ENCODE measurements at places on chromosomes 5 and 9.

- DNase-seq: no peak
Observed at GRCh38 chr9:78669591-78669990, 372.7 kb downstream of the PSAT1 start.

DNA sequence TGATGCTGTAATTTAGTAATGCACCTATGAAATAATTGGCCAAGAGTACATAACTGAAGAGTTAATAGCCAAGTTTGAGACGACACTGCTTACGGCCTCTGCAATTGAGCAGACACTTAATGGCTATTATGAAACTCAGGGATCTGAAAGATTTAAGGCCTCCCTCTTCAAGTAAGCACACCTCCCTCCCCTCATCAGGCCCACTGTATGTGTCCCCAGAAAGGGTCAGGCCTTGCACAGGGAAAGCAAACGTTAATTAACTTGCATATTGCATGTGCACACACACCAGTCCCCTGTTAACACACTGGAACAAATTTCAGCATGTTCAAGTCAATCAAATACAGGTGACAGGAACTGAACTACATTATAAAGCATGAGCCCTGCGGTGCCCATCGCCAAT is 163.6 kb downstream of the SPOCK1 start:
- no peak for DNase-seq

DNA sequence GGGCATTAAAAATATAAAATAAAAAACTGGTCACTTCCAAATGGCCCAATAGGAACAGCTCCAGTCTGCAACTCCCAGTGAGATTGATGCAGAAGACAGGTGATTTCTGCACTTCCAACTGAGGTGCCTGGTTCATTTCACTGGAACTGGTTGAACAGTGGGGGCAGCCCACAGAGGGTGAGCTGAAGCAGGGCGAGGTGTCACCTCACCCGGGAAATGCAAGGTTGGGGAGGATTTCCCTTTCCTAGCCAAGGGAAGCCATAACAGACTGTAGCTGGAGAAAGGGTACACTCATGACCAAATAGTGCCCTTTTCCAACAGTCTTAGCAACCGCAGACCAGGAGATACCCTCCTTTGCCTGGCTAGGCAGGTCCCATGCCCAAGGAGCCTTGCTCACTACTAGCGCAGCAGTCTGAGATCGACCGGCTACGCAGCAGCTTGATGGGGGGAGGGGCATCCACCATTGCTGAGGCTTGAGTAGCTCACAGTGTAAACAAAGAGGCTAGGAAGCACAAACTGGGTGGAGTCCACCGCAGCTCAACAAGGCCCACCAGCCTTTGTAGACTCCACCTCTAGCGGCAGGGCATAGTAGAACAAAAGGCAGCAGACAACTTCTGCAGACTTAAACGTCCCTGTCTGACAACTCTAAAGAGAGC is 12.7 kb downstream of the RLN1 start:
- DNase-seq: no peak

DNA sequence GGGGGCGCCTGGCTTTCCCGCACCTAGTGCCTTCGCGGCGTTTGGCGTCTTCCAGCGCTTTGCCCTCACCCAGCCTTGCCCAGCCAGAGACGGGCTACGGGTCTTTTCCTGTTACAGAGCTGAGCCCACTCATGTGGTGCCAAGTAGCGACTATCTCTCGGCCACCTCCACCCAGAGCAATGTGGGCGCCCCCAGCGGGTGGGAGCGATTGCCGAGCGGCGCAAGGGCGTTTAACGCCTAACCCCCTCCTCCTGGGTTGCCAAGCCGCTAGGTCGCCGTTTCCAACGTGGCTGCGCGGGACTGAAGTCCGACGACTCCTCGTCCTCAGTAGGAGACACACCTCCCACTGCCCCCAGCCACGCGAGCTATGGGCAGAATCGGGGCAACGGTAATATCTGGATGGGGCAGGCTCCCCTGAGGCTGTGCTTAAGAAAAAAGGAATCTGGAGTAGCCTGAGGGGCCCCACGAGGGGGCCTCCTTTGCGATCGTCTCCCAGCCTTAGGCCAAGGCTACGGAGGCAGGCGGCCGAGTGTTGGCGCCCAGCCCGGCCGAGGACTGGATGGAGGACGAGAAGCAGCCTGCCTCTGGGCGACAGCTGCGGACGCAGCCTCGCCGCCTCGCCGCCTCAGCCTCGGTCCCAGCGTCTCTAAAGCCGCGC is 5.8 kb downstream of the TLX3 start:
- DNase-seq: no peak

DNA sequence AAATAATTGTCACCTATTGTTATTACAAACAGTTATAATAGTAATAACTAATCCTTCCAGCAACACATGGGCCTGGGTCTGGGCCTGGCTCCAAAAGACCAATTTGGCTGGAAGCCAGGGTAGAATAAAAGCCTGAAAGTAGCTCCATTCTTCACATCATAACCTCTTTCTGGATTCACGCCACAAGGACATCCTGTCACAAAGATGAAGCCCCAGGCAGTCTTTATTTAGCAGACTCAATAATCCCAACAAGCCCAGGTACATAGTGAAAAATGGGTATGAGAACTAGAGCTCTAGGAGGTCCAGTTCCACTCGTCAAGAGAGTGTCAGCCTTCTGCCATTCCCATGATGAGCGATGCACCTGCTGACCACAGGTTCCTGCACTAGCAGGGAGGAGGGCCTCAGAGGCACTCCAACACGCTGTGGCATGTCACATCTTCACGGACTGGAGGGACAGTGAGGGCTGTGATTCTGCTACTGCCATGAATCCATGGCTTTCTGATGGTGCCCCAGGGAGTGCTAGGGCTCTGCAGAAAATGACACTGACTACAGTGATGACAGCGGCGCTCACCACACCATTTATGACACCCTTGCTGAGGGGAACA is 124.9 kb downstream of the SPOCK1 start:
- DNase-seq: no peak

DNA sequence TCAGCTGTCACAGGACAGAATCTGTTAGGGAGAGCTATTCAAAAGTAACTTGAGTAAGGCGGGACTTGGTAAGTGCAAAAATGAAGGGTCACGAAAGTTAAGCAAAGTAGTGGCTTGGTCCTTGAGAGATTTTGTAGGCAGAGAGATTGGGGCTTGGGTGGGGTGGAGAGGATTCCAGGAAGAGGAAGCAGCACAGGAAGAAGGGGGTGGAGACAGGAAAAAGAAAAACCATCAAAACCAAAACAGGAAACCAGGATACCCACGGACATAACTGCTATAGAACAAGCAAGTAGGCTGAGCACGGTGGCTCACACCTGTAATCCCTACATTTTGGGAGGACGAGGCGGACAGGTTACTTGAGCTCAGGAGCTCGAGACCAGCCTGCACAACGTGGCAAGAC is 3.7 kb downstream of the ROPN1L start:
- no peak for DNase-seq

DNA sequence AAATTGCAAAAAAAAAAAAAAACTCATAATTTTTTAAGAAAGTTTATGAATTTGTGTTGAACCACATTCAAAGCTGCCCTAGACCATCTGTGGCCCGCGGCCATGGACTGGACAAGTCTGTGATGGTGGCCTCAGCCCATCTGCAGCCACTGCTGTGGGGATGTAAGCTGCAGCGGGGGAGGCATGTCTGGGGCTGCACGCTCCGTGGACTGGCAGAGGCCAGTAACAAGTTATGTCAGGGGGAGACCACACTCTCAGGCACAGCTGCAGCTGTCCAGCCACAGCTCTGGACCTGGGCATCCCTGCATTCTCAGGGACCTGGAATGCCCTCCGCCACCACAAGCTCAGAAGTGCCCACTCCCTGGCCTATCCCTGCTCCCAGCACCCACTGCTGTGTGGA is 1272.3 kb upstream of the CDH9 start:
- no peak for DNase-seq

- DNase-seq: no peak
Observed at GRCh38 chr5:72667708-72668107, 148.8 kb upstream of the TNPO1 start.

GRCh38 chr9:10704720-10705119 is 91.9 kb upstream of the PTPRD start:
- DNase-seq: no peak

Data from AG10803 (cell line).